Mucosa of gallbladder (tissue), 1 donor: ENCODE measurements at places on chromosomes 16 and 17. TPM values are rescaled to one million over a fixed set of nuclear protein-coding genes. Genes with fewer than 3 reads are reported as not detected.

Gene EME1
- 1.4 TPM for total RNA-seq

Gene ALOX15B
- total RNA-seq, result 14.0 TPM

GRCh38 chr17:72687886-72688285 lies 404.6 kb downstream of the SLC39A11 start:
- no peak for DNase-seq

Gene BCAR1
- 223 TPM for total RNA-seq

DNA sequence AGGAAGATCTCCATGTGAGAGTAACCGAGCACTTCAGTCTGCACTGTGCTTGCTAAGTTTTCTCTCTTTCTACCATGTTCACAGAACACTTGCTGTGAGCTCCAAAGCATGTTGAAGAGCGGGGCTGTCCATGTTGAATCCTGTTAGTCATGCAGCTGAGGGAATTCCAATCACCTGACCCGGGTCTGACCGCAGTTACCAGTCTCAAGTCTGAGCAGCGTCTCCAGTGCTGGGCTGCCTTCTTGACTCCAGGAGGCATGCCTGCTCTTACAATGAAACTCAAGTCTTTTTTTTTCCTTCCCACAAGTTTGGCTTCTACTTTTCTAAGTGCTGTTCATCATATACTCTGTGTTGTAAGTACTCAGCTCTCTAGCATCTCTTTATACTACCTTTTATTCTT lies 44.3 kb downstream of the HOXB1 start:
- DNase-seq, result no peak

- no peak for DNase-seq
These were observed 394.1 kb downstream of the SOX9 start for GRCh38 chr17:72514891-72515290.

Gene FOXC2
- 0.92 TPM for total RNA-seq

Gene ELMO3
- 68.3 TPM for total RNA-seq

- DNase-seq, result no peak
These were observed 24.6 kb upstream of the COX10 start for GRCh38 chr17:14044702-14045101.

Gene INO80E
- total RNA-seq, result 88.4 TPM

- DNase-seq, result no peak
These were observed 1.8 kb upstream of the BCAR1 start for GRCh38 chr16:75252946-75253911.

Gene APPBP2
- total RNA-seq, result 55.1 TPM

Gene STX8
- 63.2 TPM for total RNA-seq

DNA sequence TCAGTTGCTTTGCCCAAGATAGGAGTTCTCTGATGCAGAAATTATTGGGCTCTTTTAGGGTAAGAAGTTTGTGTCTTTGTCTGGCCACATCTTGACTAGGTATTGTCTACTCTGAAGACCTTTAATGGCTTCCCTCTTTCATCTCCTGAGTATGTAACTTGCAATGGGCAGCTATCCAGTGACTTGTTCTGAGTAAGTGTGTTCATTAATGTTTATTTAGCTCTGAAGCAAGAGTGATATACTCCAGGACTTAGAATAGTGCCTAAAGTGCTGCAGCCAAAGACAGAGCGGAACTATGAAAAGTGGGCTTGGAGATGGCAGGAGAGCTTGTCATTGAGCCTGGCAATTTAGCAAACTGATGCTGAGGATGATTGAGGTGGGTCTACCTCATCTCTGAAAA lies 8.8 kb upstream of the TANGO6 start:
- no peak for DNase-seq

Gene ASGR2
- total RNA-seq, result 45.5 TPM

GRCh38 chr16:11080999-11081630 lies 136.8 kb downstream of the CLEC16A start:
- no peak for DNase-seq

- no peak for DNase-seq
These were observed 21.5 kb upstream of the SRSF1 start for GRCh38 chr17:58028578-58028977.

Gene ADCY9
- total RNA-seq, result 34.6 TPM

GRCh38 chr16:24771779-24772157 lies 42.3 kb downstream of the TNRC6A start:
- DNase-seq, result no peak

DNA sequence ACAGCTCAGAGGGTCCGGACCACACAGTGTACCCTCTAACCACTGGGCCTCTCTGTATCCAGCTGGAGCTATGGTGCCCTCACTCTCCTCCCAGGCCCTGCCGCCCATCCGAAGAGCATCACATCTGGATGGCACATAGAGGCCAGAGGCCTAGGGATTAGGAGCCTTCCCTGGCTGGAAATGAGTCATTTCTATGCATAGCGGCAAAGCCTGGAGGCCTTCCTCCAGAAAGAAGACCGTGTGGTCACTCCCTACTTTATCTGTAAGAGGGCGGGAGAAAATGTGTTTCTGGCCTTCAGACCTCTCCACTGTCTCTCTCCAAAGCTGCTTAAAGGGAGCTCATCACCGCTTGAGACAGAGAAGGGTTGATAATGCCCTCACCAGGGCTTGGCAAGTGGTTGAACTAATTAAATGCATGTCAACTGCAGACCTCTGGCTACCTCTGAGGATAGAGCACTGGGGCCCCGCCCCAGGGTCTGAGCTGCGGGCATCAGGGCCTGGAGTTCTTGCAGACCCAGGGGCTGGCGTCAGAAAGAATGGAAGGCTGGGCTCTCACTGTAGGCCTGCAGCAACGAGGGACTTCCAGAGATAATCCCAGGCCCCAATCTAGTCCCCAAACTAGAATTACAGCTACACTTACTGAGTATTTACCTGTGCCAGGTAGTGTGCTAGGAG lies 122.2 kb downstream of the IRX5 start:
- DNase-seq, result no peak

DNA sequence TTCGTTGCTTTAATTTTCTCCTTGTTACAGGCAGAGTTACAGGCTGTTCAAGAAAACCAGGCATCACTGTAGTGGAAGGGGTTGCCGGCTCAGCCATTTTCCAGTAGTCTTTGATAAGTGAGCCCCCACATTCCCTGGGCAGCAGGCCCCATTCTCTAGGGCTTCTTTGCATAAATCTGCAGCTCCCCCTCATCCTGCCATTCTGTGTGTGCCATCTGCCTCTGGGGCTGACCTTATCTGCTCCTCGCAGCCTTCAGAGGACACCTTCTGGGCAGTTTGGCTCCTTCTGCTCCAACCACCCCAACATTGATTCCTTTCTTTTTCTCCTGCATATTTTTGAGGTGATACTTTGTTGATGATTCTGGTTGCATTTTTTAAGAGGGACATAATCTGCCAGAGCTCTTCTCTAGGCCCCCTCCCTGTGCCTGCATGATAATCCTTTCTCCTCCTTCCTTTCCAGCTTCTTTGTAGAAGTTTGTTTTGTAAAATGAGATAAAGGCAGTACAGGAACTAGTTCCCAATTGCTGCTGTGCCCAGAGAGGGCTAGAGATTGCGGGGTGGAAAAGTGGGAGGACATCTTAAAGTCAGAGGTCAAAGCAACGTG lies 17.1 kb downstream of the RND2 start:
- DNase-seq, result no peak

Gene GAST
- not detected for total RNA-seq

GRCh38 chr17:74712301-74712700 lies 422 bp downstream of the CD300LF start:
- no peak for DNase-seq

DNA sequence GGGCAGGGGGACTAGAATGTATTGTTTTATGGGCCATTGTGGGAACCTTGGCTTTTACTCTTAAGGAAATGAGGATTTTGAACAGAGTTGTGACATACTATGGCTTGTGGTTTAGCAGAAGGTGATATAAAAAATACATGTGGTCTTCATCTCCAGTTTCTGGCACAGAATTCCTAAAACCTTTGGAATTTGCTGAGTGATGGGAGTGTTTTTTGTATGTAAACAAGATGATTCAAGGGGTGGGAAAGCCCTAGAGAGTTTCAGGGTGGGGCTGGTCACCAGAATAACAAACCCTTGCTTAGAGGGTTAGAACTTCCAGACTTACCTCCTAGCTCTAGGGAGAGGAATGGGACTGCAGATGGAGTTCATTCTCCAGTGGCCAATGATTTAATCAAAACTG lies 316.1 kb downstream of the PHKB start:
- no peak for DNase-seq

DNA sequence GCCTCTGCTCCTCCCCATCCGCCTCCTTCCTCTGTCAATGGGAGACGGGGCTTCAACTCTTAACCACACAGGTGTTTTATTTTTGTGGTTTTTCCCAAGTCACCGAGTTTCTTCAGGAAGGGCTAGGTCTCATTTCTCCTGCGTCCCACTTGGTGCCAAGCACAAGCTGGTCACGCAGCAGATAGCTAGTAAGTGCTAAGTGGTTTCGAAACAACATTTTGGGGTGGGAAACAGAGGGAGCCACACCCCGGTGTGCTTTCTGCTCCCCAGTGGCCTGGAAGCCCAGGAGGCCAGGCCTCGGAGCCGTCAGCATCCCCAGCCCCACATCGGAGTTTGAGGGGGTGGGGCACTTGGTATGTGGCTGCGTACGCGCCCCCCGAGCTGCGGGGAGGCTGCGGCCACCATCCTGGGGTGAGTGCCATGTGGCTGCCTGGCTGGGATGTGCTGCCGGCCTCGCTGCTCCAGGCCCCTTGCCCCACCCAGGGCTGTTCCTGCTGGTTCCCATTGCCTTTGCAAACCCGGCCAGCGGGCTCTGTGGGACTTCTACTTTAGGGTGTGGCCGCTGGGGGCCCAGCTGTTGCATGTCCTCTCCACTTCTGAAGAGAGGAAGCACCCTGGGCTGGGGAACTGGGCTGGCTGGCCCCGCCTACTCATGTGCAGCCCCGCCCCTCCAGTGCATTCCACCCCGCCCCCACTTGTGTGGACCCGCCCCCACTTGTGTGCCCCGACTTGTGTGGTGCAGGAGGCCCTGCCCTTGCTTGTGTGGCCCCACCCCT lies 55.6 kb downstream of the BAIAP2 start:
- no peak for DNase-seq

DNA sequence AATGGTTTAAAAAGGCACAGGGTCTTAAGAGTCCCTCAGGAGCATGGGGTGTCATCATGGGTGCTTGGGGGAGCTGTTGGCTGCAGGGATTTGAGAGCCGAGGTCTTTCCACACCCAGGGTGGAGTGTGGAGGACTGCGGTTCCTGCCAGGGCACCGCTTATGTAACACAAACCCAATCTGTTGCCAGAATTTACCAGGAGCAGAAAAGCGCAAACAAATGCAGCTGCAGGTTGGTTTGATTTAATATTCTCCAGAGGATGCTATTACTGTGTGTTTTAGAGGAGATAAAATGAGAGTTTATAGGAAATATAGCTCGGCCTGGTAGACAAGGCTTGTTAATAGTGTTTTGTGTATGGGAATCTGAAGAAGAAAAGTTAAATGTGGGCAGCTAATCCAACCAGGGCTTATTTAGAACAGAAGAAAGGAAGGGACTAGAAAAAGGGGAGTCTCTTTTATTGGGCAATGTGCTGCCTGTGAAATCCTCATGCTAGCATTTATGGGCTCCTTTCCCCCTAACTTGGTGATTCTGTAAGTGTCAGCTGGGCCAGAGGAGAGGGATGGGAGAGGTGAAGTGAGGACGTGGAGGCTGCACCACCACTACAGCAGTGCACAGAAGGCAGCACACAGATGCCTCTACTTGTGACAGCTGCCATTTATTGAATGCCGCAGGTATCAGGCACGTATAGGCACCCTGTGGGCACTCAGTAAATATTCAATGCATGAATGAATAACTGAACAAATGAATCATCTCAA lies 174.7 kb downstream of the KATNIP start:
- DNase-seq, result peak; percentile 50

DNA sequence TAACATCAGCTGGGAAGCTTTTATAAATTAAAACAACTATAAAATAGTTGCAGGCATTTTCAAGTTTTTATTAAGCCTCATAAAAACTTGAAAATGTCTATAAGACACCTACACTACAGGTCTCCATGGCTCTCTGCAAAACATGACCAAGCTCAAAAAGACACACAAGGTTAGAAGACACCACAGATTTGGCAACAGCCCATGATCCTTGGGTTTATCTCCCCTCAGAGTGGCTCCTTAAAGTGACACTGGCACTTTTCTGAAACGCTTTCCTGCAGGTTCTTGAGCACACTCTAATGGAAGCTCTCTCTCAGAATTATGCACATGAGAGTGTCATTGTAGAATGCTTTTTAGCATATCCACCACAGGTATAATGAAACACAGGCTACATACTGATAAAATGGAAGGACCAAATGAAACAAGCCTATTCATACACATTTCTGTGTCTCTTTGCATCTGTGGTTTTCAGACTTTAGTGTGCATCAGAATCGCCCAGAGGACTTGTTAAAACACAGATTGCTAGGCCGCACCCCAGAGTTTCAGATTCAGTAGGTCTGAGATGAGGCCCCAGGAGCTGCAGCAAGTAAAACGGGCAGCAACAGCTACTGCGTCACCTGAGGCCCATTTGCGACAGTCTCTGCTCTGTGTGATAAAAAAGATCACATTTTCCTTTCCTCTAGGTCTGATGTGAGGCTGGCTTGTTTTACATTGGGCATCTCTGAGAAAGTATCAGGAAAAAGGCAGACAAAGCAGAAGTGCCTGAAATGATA lies 75.0 kb upstream of the WSB1 start:
- no peak for DNase-seq

Gene JPH3
- total RNA-seq, result 0.32 TPM
